ENCODE measurements at places on chromosomes 7 and 10.

DNA sequence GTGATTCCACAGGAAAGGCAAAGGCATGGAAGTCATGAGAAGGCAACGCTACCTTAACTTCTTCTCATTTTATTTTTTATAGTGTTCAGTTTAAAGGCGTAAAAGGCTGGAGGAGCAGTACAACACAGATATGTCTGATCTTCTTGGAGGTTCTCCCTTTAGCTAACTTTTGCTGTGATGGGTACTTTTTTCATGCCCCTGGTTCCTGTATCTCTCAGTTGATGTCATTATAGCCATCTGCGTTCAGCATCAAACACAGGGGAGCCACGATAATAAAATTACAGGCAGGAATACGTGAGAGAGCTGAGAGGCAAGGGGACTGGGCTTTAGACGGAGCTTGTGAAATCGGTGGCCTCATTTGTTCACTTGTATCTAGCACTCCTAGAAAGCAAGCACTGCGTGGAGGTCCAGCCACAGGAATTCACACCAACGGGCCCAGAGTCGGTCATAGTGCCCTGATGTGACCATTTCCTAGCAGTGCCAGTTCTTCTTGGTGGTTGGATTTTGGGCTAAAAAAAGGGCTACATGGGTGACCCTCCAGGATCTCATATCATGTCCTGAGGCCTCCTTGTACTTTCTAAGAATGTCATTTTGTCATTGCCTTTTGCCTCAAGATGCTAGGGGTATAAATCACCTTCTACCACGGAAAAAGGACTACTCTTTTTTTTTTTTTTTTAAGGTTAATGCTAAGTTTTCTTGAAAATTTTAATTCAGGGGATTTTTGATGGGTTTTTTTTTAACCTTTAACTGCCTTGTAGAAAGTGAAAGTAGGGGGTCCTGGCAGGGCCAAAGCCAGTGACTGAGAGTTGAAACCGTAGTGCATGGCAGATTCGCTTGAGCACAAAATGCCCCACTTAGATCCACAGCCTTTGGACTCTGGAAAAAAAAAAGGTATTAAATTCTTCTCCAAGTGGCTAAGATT is 191.5 kb downstream of the CELF2 start:
- no peak for DNase-seq

GRCh38 chr7:157841773-157842370 is 505.1 kb downstream of the DNAJB6 start:
- no peak for DNase-seq

DNA sequence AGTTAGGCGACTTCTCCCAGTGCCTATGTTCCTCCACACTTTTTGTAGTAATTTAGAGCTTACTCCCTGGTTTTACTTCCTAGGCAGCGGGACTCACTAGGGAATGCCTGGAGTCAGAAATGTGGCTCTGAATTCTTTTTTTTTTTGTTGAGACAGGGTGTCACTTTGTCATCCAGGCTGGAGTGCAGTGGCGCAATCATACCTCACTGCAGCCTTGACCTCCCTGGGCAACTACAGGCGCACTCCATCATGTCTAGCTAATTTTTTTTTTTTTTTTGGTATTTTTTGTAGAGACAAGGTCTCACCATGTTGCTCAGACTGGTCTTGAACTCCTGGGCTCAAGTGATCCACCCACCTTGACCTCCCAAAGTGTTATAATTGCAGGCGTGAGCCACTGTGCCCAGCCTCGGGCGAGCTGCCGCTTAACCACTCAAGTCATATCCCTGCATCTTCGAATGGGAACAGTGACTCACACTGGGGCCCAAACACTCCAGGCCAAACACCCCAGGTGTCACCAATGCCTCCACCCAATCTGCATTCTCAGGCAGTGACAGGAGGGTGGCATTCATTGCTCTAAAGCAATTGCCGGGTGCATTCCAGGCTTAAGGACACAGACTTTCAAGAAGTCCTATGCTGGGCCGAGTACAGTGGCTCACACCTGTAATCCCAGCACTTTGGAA is 19.6 kb downstream of the RGS10 start:
- DNase-seq = no peak

DNA sequence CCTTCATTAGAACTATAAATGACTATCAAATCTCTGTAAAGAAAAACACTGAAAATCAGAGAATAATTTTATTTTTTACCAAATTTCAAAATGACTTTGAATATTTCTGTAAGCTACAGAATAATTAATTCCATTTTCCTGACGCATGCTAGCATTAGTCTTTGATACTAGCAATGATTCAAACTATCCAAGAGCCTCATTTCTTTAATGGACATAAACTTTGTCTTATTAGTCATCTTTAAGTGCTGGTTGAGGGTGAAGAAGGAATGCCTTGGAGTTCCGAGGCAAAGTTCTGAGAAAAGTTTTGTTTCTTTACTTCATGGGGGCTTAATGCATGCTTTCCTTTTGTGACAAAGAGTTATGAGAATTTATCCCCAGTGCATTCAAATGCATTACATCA is 137.3 kb downstream of the AGMO start:
- DNase-seq = no peak

- DNase-seq = no peak
Observed at GRCh38 chr10:124608093-124608721, 136.0 kb downstream of the FAM53B start.

- no peak for DNase-seq
Observed at GRCh38 chr10:77020426-77021040, 617.1 kb downstream of the KCNMA1 start.

DNA sequence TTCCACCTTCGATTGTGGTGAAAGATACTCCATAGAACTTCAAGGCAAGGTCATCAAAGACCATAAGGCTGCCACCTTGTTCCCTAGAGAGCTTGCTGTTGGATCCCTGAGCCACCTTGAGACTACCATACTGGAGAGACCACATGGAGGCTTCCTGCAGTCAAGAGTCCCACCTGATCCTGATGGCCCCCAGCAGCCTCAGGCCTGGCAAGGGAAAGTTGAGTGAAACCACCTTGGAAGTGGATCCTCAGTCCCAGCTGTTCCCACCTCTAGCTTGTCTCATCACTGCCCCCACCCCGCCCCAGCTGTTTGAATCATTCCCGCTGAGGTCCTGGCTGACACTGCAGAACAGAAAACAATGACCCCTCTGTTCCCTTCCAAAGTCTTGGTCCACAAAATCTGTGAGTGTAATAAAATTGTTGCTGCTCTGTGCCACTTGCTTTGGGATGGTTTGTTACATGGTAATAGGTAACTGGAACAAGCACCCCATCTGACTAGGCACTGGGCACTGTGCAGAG is 32.0 kb downstream of the PRLHR start:
- no peak for DNase-seq

DNA sequence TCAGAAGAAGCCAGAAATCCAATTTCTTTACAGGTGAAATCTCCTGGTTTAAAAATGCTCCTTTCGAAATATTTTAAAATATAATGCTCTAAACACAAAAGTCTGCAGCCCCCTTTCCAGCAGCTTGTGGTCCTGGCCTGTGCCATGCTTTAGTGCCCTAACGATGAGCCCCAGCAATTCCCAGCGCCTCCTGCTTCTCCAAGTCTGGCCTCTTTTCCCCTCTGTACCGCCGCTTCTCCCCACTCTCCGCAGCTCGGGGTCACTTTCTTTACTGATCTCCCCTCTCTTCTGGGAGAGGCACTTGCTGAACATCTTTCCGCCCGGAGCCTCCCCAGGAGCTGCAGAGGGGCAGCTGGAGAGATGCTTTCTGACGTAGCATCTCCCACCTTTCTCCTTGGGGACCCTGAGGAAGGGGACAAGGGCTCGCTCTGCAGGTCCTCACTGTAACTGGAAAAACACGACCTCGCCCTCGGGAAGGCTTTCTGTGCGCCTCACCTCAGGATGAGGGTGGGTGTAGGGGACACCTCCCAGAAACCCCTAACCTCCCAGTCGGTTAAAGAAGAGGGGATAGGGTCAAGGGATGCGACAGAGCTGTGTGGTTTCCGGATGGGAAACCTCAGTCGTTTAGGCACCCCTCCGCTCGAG is 565 bp upstream of the INA start:
- no peak for DNase-seq

DNA sequence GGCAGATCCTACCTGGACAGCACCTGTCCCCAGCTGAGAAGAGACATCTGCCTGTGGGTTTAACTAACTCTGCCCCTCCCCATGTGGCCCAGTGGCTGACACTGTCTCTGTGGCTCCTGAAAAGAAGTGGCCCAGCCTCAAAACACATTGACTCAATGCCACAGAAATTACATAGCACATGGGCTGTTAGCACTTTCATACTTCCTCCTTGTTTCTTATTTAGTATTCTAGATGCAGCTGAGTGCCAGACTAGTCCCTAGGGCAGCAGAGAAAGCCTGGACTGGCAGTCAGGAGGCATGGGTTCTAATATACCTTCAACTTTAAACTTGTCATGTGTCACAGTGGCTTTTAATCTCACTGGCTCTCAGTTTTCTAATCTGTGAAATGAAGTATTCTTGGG is 171.0 kb downstream of the TRIL start:
- DNase-seq = no peak

- DNase-seq = no peak
Observed at GRCh38 chr7:100577507-100577906, 3.8 kb upstream of the SAP25 start.

DNA sequence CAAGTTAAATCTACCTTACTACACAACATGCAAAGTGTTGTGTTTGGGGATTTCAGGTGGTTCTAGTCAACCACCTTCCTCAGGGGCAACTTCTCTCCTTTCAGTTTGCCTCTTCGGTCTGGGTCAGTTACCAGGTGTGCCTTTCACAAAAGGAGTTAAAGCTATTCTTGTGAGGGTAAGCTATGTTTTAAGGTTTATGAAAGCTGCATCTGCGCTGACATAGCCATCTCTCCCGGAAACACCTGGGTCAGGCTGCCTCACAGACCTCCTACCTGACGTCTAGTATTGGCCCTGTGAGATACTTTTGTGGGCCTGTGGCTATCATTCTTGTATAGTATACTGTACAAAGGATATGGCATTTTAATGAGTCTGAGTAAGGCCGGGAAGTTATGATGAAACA is 67.7 kb upstream of the ITGA8 start:
- no peak for DNase-seq

GRCh38 chr10:23081891-23082290 is 13.5 kb upstream of the MSRB2 start:
- DNase-seq = no peak

DNA sequence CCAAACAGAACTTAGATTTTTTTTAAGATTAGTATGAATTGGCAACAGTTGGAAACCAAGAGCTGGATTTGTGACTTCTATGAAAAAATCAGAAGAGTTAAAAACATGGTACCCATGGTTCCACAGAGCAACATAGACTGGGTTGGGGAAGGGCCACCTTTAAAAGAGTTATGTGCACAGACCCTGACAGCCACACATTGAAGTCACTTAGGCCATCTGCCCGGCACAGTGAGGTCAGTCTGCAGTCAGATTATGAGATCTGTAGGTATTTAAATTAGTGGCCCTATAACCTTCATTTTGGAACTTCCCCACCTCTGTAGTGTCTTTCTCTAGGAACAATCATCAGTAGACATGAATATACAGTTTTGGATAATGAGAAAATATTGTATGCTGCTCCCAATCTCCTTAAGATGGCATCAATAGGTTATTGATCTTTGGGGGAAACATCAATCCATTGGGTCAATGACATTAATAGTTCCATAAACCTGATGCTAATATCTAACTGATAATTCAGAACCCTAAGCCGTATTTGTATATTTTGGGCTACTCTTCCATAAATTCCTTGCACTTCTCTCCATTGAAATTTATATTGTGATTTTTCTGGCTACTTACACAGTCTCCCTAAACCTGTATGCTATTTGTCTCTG is 7.0 kb downstream of the ANKRD1 start:
- no peak for DNase-seq

DNA sequence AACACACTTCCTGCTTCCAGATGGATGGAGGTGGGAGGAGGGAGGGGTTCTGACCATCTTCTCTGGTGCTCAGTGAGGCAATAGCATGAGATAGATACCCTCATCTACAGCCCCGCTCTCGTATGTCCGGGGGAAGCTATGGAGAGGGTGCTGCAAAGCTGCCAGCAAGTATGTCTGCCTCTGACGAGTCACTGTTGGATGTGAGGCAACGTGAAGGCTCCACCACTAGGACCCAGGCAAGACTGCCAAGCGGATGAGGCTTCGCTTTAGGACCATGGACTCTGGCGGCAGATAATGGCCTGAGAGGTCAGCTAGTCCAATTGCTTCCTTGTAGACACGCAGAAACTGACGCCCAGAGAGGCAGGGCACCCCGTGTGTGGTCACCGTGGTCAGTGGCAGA is 601.6 kb downstream of the PTPRN2 start:
- DNase-seq = no peak

- no peak for DNase-seq
Observed at GRCh38 chr7:21538936-21539495, 3.8 kb upstream of the DNAH11 start.

DNA sequence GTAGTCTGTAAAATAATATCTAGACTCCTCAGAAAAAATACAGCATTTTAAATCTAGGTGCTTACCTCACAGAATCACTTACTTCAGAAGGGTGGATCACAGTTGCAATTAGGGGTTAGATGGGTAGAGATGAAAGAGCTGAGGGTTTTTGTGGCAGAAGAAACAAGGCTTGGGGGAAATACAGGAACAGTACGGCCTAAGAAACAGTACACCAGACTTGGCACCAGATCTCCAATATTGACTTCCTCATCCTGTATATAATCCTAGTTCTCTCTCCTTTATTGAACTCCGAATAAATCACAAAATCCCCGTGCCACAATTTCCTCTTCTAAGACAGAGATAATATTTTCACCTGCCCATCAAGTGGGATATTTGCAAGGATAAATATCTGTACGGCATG is 14.3 kb downstream of the CEP41 start:
- no peak for DNase-seq

GRCh38 chr7:17009933-17010332 is 128.2 kb upstream of the AGR3 start:
- no peak for DNase-seq

DNA sequence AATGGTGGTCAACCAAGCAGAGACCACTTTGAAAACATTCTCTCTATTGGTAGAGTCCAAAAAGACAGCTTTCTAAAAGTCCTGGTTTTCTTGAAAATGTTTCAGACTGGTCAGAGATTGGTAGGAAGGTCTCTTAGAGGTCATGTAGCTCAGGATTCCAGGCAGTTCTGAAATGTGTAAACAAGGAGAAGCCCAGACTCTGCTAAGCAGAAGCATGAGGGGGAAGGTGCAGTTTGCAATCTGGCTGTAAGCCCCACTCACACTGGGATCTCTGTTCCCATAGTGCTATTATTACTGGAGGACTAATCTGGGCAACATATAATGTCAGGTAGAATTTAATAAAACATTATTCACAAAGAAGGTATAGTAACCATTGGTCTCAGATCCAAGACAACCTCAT is 101.1 kb downstream of the MAGI2 start:
- DNase-seq = no peak

GRCh38 chr7:38367301-38367890 is 94.0 kb upstream of the TARP start:
- DNase-seq = no peak

DNA sequence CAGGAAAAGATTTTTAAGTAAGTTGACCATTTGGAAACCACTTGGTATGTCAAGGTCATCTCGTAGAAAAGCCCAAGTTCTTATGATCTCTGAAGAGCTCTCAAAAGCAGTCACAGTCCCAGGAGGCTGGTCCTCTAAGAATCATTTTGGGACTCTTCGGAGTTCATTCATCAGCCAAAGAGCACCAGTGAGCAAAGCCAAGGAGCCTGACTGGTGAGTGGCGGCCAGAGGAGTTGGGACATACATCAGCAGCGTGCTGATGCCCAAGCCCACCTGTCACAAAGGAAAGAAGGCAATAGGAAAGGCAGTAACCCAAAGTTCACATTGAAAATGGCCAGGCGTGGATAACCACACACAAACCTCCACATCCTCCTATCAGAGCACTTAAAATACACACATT is 17.5 kb downstream of the COX15 start:
- peak; percentile 57 for DNase-seq

GRCh38 chr10:79472449-79472848 is 27.0 kb upstream of the ZCCHC24 start:
- DNase-seq = no peak

Data from thyroid gland (tissue), 4 donors.